Activated CD4-positive, alpha-beta memory T cell treated with anti-CD3 and anti-CD28 coated beads, Interleukin-2, amount 10 ng/mL, durations not matched to agents 7 days and 5 days (primary cell): ENCODE measurements at places on chromosomes 2 and 18. TPM values are rescaled to one million over a fixed set of nuclear protein-coding genes. Genes with fewer than 3 reads are reported as not detected.
A peak's percentile ranks its signal among the peaks of the same experiment; 100 is the strongest.

The SLC5A7 gene
- not detected for total RNA-seq

The SCN9A gene
- 0.15 TPM for total RNA-seq

The CD8B2 gene
- not detected for total RNA-seq

The FBXO48 gene
- 5.0 TPM for total RNA-seq

The APOB gene
- not detected for total RNA-seq

The CYS1 gene
- 0.71 TPM for total RNA-seq

The ONECUT2 gene
- not detected for total RNA-seq

- DNase-seq, result no peak
Measured at GRCh38 chr2:178479275-178479616, 846 bp upstream of the FKBP7 start.

DNA sequence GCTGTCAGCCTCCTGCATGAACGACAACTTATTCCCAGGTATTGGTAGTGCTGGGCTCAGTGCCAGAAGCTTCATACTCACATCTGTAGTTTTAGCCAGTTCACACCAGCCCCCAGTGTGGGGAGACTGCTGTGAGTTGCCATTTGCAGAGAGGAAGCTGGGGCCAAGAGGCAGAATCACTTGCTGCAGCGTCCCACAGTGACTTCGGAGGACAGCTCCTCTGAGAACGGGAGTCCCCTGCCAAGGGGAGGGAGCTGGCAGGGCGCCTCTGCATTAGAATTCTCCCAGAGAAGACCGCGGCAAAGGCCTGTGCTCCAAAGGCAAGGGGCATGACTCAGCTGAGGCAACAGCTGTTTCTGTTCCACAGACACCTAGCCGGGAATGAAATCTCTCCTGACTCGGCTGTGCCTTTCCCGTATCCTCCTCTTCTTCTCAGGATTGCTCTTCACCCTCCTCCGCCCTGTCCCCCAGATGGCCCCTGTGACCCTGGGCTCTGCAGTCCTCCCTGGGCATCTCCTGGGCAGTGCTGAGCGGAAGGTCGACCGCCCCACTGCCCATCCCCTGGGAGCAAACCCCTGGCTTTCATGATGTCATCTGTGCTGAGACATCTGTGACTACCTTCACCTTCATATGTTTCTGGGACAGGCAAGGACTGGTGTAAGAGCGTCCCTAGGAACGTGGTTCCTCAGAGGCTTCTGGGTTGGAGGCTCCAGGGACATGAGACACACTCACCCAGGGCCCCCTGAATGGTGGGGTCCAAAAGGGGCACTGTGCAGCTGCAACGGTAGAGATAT lies 18.0 kb downstream of the MAL start:
- DNase-seq, result no peak

- no peak for DNase-seq
Measured at GRCh38 chr2:78768016-78768415, 257.5 kb upstream of the REG3G start.

GRCh38 chr2:234437642-234438304 lies 59.1 kb downstream of the ARL4C start:
- DNase-seq, result no peak

DNA sequence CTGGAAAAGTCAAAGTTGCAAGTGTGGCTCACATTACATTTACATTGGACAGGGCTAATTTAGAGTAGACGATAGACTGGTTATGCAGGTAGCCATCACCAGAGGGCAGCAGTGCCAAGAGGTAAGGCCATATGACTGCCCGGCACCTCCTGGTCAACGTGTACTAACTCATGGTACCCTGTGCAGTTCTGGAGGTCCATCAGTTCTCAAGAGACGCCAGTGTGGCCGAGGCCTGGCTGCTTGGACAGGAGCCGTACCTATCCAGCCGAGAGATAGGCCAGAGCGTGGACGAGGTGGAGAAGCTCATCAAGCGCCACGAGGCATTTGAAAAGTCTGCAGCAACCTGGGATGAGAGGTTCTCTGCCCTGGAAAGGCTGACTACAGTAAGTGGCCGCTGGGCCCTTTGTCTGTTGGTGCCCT lies 65.8 kb upstream of the EML6 start:
- DNase-seq, result peak; percentile 46

DNA sequence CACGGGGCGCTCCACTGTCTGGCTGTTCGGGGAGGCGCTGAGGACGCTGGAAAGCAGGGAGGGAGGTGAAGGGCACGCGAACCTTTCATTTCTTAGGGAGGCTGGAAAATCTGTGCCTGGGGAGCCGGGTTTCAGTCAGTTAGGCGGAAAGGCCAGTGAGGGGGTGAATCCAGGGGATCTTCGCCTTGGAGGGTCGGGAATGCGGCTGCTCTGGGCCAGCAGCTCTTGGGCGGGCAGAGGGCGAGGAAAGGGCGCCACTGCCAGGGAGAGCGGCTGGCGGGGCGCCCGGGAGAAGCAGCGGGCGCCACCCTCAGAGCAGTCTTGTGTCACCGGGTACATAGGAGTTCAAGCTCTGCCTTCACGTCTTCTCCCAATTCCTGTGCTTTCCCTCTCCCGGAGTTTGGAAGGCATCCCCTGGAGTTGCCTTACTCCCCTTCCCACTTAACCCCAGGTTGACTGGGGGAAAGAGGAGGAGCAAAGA lies 1.4 kb downstream of the CCDC85A start:
- no peak for DNase-seq

- DNase-seq, result no peak
Measured at GRCh38 chr2:227456772-227457171, 15.2 kb upstream of the AGFG1 start.

DNA sequence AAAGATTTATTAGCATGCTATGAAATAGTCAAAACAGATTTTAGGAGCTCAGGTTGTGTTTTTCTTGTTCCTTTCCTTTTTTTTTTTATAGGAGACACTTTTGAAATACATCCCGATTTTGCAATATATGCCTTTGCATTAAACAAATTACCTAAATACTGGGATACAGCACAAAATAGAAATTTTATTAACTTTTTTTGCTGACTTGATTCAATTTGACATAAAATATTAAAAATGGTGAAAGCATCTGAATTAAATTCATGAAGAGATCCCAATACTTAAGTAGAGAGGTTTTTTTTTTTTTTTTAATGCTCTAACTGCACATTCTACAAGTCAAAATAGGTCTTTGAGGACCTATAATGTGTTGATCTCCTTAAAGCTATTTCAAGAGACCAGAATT lies 939.5 kb upstream of the CHAC2 start:
- DNase-seq, result no peak

- peak; percentile 84 for DNase-seq
Measured at GRCh38 chr2:73085691-73086090, 14.2 kb upstream of the SFXN5 start.

GRCh38 chr2:133842446-133842845 lies 274.2 kb upstream of the NCKAP5 start:
- no peak for DNase-seq

DNA sequence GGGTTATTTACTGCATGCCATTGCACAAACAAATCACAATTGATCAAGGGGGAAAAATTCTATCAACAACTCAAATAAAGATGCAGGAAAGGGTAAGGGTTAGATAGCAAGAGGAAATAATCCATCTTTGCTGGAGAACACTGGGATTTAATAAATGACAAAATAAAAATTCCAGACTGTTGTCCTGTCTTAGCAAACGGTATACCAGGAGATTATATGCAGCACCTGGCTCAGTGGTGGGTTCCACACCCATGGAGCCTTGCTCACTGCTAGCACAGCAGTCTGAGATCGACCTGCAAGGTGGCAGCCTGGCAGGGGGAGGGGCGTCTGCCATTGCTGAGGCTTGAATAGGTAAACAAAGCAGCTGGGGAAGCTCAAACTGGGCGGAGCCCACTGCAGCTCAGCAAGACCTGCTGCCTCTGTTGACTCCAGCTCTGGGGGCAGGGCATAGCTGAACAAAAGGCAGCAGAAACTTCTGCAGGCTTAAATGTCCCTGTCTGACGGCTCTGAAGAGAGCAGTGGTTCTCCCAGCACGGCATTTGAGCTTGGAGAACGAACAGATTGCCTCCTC lies 296.5 kb upstream of the THSD7B start:
- DNase-seq, result no peak
